ENCODE measurements at places on chromosomes 1 and 21. TPM values are rescaled to one million over a fixed set of nuclear protein-coding genes. Genes with fewer than 3 reads are reported as not detected.

DNA sequence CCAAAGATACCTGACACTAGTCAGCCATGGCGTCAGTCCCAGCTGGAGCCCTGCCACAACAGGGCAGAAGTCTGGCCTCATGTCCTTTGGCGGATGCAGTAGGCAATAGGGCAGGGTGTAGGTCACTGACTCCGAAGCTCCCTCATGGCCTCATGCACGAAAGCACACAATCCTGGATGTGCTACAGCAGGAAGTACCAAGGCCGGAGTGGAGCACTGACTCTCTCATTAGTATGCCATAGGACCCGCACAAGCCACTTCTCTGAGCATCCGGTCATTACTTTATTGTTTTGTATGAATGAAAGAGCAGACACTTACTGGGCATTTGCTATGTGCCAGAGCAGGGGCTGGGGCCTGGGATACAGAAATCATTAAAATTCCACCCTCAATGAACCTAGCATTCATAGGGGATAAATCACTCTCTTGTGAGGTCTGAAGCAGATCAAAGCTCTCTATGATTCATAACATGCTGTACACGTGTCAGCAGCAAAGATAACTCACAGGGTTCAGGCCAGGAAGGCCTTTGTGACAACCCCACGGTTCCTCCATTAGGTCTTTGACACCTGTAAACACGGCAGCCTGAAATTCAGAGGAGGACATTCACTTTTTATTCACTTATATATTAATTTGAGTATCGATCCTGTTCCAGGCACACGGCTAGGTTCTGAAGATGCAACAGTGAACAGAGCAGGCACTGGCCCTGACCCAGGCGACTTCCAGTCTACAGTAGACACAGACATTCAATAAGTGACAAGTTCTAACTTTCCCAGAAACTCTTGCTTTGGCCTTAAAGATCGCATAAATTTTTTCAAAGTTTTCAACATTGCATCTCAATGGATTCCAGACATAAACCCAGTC lies 357.9 kb upstream of the USP24 start:
- DNase-seq = no peak

DNA sequence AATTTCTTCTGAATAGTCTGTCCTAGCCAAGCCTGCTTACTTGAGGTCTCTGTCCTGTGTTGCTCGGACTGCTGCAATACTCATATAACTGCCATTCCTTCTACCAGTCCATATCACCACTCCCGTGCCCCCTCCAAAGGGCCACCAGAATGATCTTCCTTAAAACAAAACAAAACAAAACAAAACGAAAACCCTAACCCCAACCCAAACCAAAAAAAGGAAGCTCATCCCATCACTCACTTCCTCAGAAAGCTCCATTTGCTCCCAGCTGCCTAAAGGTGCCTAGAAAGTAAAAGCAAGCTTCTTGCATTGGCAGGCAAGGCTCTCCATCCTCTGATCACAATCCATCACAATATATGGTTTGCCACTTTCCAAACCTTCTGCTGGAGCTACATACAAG lies 20.3 kb downstream of the USP24 start:
- DNase-seq = no peak

DNA sequence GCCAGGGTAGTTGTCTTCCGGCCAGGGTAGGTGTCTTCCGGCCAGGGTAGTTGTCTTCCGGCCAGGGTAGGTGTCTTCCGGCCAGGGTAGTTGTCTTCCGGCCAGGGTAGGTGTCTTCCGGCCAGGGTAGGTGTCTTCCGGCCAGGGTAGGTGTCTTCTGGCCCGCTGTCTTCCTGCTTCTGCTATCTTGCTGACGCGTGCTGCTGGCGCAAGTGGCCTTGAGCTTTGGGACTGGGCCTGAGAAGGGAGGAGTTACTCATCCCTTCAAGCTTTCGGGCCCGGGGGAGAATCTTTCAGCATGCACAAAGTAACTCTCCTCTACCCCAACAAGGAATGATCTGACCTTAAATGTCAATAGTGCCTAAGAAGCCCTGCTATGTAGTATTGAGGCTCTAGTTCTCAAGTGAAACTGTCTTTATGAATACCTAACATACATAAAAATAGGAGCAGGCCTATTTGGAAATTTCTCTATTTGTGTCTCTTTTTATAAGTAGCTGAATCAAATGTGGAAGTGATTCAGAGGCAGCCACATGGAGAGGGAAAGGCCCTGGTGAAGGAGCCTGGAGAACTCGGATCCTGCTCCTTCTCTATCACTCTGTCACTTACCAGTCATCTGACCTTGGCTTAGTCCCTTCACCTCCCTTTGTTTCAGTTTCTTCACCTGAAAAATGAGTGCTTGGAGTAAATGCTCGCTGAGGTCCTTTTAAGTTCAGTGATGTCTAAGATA lies 65.6 kb downstream of the RGL1 start:
- peak; percentile 61 for DNase-seq

GRCh38 chr1:235093696-235094592 lies 34.7 kb downstream of the TOMM20 start:
- DNase-seq = peak; percentile 77

DNA sequence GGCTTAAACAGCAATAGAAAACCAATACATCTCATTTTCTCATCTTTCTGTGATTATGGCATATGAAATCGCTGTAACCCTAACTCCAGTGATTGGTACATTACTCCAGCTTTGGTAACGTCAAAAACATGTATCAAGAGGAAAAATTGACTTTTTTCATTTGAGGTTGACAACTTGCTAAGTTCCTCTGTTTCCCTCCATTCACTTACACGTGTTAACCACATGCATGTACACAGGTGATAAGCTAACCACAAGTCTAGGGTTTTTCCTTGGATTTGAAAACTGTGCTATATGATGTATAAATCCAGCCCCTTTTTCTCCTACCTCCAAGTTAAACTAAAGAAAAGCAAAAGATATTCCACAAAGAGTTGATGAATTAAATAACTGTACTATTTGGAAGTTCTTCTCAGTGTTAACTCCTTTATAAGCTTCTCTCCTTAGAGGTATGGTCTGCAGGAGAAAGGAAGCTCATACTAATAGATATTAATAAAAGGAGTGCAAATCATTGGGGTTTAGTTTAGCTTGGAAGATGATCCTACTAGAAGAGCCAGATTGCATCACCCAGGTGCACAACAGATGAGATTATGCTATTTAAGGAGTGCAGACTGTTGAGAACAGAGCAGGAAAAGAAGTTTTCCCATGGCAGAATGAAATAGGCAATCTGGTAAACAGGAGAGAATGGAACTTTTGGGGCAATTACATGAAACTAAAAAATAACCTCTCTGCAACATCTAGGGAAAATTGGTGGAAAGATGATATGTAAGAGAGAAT lies 277.9 kb downstream of the GRIK1 start:
- no peak for DNase-seq

DNA sequence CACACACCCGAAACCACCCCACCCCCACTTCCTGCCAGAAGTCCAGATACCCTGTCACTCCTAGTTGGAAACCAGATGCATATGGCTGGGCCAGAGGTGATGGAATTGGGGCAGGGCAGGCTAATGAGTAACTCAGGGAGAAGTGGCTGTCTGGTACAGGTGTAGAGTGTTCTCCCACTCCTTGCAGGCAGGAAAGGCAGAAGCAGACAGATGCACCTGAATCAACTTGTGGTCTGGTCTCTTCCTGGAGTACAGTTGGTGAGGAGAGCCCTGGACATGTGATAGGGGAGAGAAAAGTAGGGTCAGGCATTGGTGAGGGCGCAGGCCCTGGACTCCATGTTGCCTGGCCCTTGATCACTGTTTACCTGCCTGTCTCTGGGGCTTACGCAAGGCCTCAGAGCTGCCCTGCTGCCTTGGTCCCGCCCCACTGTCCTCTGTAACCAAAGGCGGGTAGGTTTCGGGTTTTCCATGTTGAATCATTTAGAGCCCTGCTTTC lies 2.5 kb downstream of the CGN start:
- DNase-seq = no peak

DNA sequence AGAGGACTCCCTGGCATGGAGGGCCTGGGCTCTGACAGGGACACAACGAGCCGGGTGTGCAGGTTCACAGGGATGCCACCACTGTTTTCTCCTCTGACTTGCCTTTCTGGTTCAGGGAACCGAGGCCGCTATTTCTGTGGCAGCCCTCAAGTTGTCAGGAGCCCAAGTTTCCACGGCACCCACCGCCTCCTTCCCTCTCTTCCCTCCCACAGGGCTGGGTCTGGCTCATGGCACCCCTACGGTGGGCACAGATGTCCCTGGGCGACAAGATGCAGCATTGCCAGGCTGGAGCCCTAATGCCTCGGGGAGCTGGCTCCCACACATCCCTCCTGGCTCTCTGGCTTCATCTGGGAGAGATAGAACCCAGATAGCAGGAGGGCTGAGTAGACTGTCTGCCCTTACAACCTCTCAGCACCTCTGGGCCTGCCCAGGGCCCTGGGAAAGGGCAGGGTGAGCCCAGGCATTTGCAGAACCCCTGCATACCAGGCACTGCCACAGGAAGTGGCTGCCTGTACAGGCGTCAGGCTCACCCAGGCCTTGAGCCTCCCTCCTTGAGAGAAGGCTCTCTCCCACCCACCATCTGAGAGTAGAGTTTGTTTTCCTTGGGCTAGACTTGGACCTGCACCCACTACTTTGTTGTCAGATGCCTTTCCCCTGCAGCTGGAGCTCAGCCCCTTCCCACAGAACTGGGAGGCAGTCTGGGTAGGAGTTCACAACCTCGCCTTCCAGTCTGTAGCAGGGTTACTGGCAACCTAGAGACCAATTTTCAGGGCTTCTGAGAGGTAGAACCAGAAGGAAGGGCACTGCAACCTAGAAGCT lies 20.5 kb downstream of the KCNC4 start:
- DNase-seq = no peak

DNA sequence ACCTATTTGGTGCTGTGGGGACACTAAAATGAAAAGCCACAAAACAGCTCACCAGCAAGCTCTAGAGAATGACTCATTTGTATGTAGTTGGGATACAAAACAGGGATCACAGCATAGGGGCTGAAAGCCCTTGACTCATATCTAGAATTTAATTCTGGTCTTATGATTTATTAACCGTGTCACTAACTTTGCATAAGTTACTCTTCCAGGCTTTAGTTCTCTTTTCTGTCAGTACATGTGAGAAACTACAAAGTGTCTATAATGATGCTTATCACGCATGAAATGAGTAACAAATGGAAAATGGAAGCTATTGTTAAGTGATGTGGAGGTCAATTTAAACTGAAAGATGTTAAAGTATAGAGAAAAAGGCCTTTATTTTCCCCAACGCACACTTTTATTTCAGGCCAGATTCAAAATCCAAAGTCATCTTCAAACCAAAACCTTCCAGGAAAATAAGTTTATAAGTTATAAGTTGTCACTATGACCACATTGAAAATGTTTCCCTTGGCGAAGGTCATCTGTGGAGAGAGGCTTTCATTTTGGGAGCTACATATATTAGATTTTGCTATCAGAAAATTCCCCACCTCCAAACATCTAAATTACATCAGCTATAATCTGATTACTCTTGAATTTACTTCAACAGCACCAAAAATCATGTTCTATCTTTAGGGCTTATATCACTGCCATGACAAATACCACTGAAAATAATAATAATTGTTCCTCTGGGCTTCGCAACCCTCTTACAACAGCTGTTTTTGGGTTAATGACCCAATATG lies 430.5 kb downstream of the MRPL39 start:
- no peak for DNase-seq

GRCh38 chr21:29078869-29079767 lies 5.7 kb upstream of the CCT8 start:
- no peak for DNase-seq

- no peak for DNase-seq
These were observed 79.7 kb upstream of the RAB4A start for GRCh38 chr1:229191066-229191674.

DNA sequence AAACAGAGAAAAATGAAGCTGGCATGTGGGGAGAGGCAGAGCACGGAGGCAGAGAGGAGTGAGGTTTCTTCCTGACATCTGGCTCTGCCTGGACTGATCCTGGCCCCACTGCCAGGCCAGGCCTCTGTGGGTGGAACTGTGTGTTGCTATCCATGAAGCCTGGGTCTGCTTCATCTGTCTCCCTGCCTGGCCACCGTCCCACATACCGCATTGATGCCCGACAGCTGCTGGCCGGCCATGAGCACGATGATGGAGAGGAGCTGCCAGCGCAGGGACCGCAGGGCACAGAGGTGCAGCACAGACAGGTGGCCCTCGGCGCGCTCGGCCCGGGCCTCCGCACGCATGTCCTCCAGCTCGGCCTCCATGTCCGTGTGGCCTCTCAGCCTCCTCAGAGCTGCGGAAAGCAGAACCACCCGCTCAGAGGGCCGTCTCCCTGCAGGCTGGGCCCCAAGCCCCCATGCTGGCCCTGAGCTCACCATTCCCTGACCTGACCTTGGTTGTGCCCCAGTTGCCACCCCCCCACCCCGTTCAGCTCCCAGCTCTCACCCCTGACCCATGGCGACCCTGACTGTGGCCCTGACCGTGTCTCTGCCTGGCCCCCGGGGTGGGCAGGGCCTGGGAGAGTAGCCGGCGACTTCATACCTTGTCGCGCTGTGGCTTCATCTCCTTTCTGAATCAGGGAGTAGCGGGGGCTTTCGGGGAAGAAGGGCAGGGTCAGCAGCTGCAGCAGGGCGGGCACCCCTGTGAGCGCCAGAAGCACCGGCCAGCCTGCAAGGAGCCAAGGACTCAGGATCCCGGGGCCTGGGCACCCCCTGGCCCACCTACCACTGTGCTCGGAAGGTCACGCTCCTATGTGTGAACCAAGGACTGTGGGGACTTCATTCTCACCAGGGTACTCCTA lies 11.5 kb downstream of the SLC2A7 start:
- DNase-seq = no peak

DNA sequence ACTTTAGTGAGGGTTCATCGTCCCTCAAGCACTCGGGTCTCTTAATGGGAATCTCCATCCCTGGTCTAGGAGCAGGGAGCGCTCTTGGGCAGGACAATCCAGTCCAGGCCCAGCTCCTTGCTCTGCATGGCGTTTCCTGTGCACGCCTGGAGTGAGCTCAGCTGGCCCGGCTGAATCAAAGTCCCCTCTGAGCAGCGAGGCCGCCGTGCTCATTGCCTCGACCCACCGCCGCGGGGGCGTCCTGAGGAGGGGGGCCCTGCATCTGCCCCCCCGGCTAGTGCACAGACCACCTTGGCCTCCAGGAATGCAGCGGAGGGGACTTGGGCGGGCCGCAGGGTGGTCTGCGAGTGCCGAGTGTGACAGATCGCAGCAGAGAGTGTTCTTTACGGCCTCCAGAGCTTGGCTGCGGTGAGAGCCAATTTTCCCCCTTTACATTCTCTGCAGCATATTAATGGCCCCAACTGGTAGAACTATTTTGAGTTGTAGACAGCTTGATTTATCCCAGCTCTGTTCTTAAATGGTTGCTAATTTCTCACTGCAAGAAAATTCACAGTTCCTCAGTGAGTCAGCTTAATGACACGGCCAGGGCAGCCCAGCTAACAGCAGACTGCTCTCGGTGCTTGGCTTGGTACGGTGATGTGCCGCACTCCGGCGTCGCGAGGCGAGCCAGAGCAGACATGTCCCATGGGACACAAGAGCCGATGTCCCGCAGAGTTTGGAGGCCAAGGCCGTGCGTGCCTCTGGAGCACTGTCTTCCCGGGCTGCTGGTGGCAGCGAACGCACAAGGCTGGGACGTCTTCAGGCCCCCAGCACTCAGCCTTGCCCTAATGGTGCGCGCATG lies 39.8 kb downstream of the SNAP47 start:
- no peak for DNase-seq

Gene SAMSN1
- total RNA-seq = 1.0 TPM

Gene ALX3
- not detected for total RNA-seq

Gene NPHS2
- not detected for total RNA-seq

Gene OLFML3
- 14.3 TPM for total RNA-seq
